Adipocyte (in vitro differentiated cells): ENCODE measurements at places on chromosomes 6 and 20.

DNA sequence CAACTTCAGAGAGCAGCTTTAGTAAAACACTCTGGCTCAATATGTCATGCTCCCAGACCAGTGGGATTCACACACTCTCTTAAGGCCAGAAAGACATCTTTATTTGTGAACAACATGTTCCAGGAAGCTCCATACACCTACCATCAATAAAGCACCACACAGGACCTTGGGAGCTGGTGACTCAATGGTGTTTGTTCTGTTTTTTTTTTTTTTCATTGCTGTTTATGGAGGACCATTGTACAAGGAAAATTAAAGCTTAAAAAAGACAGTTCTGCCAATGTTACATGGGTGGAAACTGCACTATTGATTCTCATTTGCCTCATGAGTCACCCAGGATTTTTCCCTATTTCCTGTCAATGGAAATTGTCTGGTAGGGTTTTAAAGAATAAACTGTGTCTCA lies 36.3 kb upstream of the TENT5A start:
- no peak for DNase-seq

DNA sequence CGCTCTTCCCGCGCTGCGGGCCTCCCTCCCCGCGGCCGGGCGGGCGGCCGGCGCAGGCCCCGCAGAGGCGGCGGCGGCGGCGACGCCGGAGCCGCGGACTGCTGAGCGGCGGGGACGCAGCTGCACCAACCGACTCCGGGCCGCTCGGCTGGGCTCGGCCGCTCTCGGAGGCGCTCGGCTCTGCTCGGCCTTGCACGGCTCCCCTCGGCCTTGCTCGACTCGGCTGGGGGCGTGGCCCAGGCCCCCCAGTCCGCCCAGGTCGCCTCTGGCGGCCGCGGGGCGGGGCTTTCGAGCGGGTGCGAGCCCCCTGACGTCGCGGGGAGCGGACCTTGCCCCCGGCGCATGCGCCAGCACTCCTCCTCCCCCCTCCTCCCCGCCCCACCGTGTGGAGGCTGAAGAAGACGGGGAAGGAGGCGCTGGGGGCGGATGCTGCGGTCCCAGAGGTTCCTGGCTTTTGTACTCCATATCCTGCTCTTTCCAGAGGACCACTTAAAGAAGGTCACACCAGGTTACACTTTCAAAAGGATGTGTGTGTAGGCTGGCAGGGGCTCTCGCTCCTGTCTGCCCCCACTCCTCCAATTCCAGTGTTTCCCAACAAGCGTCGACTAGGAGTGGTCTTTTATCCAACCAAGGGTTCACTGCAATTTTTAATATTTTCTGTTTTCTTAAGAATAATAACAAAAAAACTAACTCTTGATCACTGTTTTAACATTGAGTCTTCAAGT lies at the start of gene ZHX3:
Gene ZHX3, minus strand, starts transcription at position 186 of the 725 bp plus-strand sequence. CDS start 112,815 bp downstream, outside the sequence.
- peak; percentile 99 for DNase-seq

GRCh38 chr6:4896401-4896800 lies 107.4 kb downstream of the RPP40 start:
- peak; percentile 8 for DNase-seq

- no peak for DNase-seq
Measured at GRCh38 chr6:72835749-72836148, 213.9 kb downstream of the KCNQ5 start.

- no peak for DNase-seq
Measured at GRCh38 chr20:61891476-61891875, 174.2 kb downstream of the TAF4 start.

DNA sequence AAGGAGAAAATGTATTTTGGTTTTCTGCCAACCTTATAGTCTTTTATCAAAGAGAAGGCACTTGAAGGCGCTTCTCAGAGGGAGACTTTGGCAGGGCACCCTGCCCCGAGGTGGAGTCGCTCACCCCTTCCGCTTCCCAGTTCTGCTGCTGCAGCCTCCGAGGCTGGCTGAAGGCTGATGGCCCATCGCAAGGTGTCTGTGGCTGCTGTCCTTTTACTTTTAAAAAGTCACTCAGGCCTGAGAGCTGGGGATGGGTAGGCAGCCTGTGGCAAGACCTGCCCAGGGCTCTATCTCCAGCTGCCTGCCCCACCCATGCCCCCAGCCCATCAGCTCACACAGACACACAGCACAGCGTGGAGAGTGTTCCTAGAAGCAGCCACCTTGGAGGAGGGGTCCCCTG lies 206.6 kb upstream of the CST7 start:
- no peak for DNase-seq

GRCh38 chr6:155125906-155126305 lies 130.8 kb downstream of the TIAM2 start:
- peak; percentile 80 for DNase-seq
